ENCODE measurements at places on chromosomes 16 and 17. TPM values are rescaled to one million over a fixed set of nuclear protein-coding genes. Genes with fewer than 3 reads are reported as not detected.

GRCh38 chr16:87333101-87333500, 15.9 kb upstream of the C16orf95 start:
- peak; percentile 63 for DNase-seq
- H3K4me3 ChIP-seq: no peak overlapping the region
- H3K36me3 ChIP-seq: no peaks in the 10 kb centered on the region
- H3K27me3 ChIP-seq: no peaks in the 10 kb centered on the region
- no peak overlapping the region for H3K27ac ChIP-seq

DNA sequence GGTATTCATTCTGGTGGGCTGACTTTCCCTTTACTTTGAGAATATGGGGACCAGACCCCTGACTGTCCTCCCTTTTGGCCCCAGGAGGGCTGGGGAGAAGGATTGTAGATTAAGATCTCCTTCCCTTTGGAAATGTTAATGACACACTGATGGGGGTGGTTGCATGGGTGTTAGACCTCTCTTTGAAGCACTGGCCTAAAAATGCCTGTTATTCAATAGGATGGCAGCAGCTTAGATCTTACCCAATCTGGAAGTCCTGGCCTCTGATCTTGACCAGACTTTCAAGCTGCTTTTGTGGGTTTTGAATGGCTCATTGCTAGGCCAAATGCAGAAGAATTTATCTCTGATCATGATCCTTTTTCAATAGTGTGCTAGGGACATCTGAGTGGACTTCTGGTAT, 25.7 kb downstream of the MAP3K3 start:
- H3K4me3 ChIP-seq: no peak overlapping the region
- no peaks in the 10 kb centered on the region for H3K36me3 ChIP-seq
- H3K27me3 ChIP-seq: no peaks in the 10 kb centered on the region
- H3K27ac ChIP-seq: no peak overlapping the region

ZC3H7A gene
- total RNA-seq: 41.4 TPM

- no peak for DNase-seq
- H3K36me3 ChIP-seq: no peaks in the 10 kb centered on the region
- no peaks in the 10 kb centered on the region for H3K27me3 ChIP-seq
- H3K4me1 ChIP-seq: no peaks in the 10 kb centered on the region
- no peak overlapping the region for H3K27ac ChIP-seq
These were observed 141.6 kb downstream of the RGS9 start for GRCh38 chr17:65278820-65279184.

GRCh38 chr16:30786115-30786935, 680 bp downstream of the ZNF629 start:
- DNase-seq: peak; percentile 61
- peaks cover 17% of the 10 kb centered on the region for H3K4me1 ChIP-seq
- peak overlapping the region; percentile 80 for H3K27ac ChIP-seq
- no peaks in the 10 kb centered on the region for H3K27me3 ChIP-seq

DNA sequence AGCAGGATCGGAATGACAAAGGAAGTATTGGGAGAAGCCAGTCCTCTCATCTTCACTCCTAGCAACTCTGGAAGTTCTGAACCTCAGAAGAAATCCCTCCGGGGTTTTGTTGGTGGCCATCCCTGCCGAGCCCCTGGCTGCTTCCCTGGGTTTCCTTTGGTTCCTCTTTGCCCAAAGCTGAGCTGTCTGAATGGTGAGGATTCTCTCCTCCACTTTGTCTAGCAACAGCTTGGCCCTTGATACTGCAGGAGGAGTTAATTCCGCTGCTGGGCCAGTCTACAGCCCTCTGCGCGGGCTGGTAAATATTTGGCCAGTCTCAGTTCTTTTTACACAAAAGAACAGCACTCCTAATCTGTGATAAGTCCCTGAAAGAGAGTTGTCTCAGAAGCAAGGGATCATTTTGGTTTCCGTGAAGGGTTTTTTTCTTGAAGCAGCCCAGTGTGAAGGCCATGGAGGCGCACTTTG, 170.9 kb downstream of the RAB11FIP4 start:
- H3K27ac ChIP-seq: no peak overlapping the region
- no peaks in the 10 kb centered on the region for H3K27me3 ChIP-seq
- H3K4me3 ChIP-seq: no peak overlapping the region
- H3K36me3 ChIP-seq: no peaks in the 10 kb centered on the region
- DNase-seq: no peak

GRCh38 chr16:2090777-2091546, 43.2 kb downstream of the TSC2 start:
- peak; percentile 70 for DNase-seq
- H3K27me3 ChIP-seq: no peaks in the 10 kb centered on the region
- H3K4me3 ChIP-seq: peak overlapping the region; percentile 32
- H3K36me3 ChIP-seq: no peaks in the 10 kb centered on the region
- no peak overlapping the region for H3K27ac ChIP-seq
- no peaks in the 10 kb centered on the region for H3K4me1 ChIP-seq

APOH gene
- total RNA-seq: 0.63 TPM

DNA sequence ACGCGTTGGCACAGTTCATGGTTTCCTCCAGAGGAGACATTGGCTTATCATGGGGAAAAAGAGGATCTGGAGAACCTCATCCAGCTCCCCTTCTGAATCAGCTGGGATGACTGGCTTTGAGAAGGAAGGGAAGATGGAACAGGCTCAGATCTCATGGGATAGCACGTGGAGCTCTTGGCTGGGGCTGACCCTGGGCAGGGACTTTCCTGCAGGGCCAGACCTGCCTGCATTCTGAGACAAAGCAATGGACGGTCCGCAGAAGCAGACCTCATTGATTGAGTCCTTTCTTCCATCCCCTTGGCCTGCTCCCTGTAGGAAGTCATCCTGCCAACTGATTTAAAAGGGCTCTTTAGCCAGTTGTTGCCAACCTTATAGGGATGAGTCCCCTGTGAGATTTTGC, 26.2 kb downstream of the PLCD3 start:
- peak overlapping the region; percentile 50 for H3K27ac ChIP-seq
- peaks cover 53% of the 10 kb centered on the region for H3K4me1 ChIP-seq
- H3K36me3 ChIP-seq: no peaks in the 10 kb centered on the region
- H3K4me3 ChIP-seq: no peak overlapping the region

HS3ST2 gene
- total RNA-seq: 4.4 TPM

KRT222 gene
- 3.1 TPM for total RNA-seq

DNA sequence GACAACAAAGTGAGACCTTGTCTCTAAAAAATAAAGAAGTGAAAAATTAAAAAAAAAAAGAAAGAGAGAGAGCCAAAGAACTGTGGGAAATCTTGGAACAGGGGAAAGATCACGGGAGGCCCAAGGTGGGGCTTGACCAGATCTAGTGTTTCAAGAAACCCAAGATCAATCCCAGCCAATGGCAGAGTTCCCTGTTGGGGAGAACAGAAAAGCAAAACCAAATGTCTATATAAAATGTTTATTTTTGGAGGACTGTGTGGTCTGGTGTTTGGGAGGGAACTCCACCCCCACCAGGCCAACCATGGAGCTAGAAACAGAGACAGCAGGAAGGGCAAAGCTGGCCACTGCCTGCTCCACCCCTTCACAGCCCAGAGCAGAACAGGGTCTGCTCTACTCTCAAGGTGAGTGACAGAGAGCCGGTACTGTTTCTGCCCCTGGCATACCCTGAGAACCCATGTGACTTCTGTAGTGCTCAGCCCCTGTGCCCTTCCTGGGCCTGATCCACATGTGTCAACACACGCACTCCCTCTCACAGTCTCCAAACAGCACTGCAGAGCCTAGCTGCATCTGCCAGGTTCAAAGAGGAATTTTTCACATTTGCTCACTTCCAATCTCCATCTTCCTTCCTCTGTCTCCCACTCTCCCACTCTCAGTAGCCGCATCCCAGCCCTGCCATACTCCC, 3.7 kb downstream of the TMEM101 start:
- DNase-seq: no peak
- H3K4me3 ChIP-seq: no peak overlapping the region
- no peaks in the 10 kb centered on the region for H3K36me3 ChIP-seq
- H3K27ac ChIP-seq: no peak overlapping the region
- H3K27me3 ChIP-seq: no peaks in the 10 kb centered on the region
- peaks cover 30% of the 10 kb centered on the region for H3K4me1 ChIP-seq

GRCh38 chr17:71866095-71866494, 254.7 kb upstream of the SOX9 start:
- H3K36me3 ChIP-seq: no peaks in the 10 kb centered on the region
- DNase-seq: no peak
- H3K4me3 ChIP-seq: no peak overlapping the region
- H3K27me3 ChIP-seq: no peaks in the 10 kb centered on the region
- H3K4me1 ChIP-seq: no peaks in the 10 kb centered on the region
- no peak overlapping the region for H3K27ac ChIP-seq

NEUROD2 gene
- 0.19 TPM for total RNA-seq

DNA sequence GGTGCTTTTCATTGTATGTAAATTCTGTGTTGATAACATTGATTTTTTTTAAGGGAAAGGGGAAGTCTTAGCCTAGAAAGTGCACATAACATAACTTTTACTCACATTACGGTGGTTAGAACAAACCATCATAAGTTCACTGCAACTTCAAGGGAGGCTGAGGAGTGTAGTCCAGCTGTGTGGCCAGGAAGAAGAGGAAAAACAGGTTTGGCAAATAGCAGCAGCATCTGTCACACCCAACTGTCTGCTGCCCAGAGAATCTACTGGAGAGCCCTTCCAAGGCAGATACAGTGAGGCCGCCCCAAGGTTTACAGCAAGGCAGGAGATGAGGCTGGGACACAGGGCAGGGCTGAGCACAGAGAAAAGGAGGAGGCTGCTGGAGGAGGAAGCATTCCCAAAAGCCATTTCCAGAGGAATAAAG, 60.6 kb downstream of the AIPL1 start:
- H3K36me3 ChIP-seq: no peaks in the 10 kb centered on the region
- no peak for DNase-seq
- H3K4me1 ChIP-seq: no peaks in the 10 kb centered on the region
- no peak overlapping the region for H3K4me3 ChIP-seq
- H3K27ac ChIP-seq: no peak overlapping the region
- H3K27me3 ChIP-seq: no peaks in the 10 kb centered on the region

DNA sequence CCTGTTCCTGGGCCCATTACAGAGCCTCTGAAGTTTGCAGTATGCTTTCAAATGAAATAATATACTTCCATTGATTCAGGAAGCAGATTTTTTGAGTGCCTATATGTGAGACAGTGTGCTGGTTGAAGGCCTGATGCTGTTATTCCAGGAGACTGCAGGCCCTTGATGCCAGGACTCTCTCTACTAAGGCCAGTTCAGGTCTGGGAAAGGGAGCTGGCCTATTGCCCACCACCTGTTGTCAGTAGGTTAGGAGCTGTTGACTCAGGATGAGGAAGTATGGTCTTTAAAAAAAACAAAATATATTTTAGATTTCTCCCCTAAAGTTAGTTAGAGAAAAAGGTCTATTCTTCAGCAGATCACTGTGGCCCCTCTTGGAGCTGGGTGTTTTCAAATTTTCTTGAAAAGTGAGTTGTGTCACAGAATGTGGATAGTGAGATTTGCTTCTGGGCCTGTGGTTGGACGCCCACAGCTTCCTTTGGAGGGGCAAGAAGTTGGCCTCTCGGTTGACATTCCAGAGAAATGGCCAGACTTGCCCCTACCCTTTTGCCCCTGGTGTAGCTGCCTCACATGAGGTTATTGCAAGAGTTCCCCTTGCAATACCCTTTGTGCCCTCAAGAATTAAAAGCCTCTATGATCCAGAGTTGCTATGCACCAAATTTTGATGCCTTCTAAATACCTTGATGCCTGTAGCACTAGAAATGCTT, 7.9 kb downstream of the ESRP2 start:
- no peaks in the 10 kb centered on the region for H3K27me3 ChIP-seq
- no peak overlapping the region for H3K27ac ChIP-seq
- no peak overlapping the region for H3K4me3 ChIP-seq

- H3K4me3 ChIP-seq: no peak overlapping the region
- no peaks in the 10 kb centered on the region for H3K36me3 ChIP-seq
- H3K4me1 ChIP-seq: no peaks in the 10 kb centered on the region
- no peak for DNase-seq
- no peaks in the 10 kb centered on the region for H3K27me3 ChIP-seq
These were observed 318.6 kb downstream of the PMP22 start for GRCh38 chr17:14946481-14946880.

- H3K36me3 ChIP-seq: no peaks in the 10 kb centered on the region
- H3K4me1 ChIP-seq: peaks cover 13% of the 10 kb centered on the region
- no peak for DNase-seq
- no peaks in the 10 kb centered on the region for H3K27me3 ChIP-seq
- H3K27ac ChIP-seq: no peak overlapping the region
These were observed 4.1 kb downstream of the KRABD2 start for GRCh38 chr17:8372422-8372821.

DNA sequence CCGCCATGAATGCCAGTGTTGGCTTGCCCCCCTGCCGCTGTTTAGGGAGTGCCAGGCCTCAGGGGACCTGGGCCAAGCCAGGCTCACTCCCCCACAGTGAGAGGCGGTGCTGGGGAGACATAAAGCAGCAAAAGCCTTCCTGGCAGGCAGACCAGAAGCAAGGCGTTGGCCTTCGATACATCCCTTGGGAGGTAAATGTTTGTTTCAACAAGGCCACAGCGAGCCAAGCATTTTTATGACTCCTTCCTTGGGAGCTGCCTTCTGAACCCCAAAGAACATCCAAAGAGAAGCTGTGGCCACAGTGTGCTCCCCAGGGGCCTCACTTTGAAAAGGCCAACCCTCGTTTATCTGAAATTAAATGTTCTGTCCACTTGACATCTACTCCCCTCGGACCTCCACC, 119.7 kb upstream of the CIBAR2 start:
- H3K4me1 ChIP-seq: peaks cover 70% of the 10 kb centered on the region
- peak overlapping the region; percentile 71 for H3K27ac ChIP-seq
- DNase-seq: peak; percentile 75
- H3K4me3 ChIP-seq: no peak overlapping the region
- no peaks in the 10 kb centered on the region for H3K27me3 ChIP-seq

- no peaks in the 10 kb centered on the region for H3K27me3 ChIP-seq
- no peaks in the 10 kb centered on the region for H3K4me1 ChIP-seq
- no peak overlapping the region for H3K4me3 ChIP-seq
- no peak overlapping the region for H3K27ac ChIP-seq
- DNase-seq: peak; percentile 7
These were observed 95.7 kb upstream of the METRNL start for GRCh38 chr17:82983510-82984248.

MT4 gene
- total RNA-seq: not detected

- H3K27me3 ChIP-seq: no peaks in the 10 kb centered on the region
- no peaks in the 10 kb centered on the region for H3K4me1 ChIP-seq
- no peaks in the 10 kb centered on the region for H3K36me3 ChIP-seq
These were observed 63.3 kb upstream of the MTMR4 start for GRCh38 chr17:58577696-58578095.

- no peak overlapping the region for H3K4me3 ChIP-seq
- H3K27ac ChIP-seq: no peak overlapping the region
- H3K4me1 ChIP-seq: no peaks in the 10 kb centered on the region
- DNase-seq: no peak
These were observed 135.8 kb upstream of the CA10 start for GRCh38 chr17:52294301-52294700.

- H3K4me1 ChIP-seq: no peaks in the 10 kb centered on the region
- no peak for DNase-seq
- H3K36me3 ChIP-seq: no peaks in the 10 kb centered on the region
These were observed 176.8 kb upstream of the ASIC2 start for GRCh38 chr17:33469911-33470310.

Measured in testis (tissue), 5 donors.